ENCODE measurements at places on chromosomes 3 and 15.
A peak's percentile ranks its signal among the peaks of the same experiment; 100 is the strongest.

DNA sequence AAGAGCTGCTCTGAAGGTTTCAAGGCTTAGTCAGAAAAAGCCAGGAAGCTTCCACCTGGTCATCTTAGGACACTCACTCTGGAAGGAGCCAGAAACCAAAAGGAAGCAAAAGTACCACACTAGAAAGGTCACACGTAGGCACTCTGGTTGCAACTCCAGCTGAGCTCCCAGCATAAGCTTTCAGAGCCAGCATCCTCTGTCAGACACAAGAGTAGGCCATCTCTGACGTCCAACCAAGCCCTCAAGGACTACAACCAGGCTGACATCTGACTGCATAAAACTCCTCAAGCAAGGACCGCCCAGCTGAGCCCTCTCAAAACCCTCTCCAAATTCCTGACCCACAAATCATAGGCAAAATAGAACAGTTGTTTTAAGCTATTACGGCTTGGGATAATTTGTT, 12.8 kb downstream of the SH3BP5 start:
- DNase-seq = peak; percentile 74

DNA sequence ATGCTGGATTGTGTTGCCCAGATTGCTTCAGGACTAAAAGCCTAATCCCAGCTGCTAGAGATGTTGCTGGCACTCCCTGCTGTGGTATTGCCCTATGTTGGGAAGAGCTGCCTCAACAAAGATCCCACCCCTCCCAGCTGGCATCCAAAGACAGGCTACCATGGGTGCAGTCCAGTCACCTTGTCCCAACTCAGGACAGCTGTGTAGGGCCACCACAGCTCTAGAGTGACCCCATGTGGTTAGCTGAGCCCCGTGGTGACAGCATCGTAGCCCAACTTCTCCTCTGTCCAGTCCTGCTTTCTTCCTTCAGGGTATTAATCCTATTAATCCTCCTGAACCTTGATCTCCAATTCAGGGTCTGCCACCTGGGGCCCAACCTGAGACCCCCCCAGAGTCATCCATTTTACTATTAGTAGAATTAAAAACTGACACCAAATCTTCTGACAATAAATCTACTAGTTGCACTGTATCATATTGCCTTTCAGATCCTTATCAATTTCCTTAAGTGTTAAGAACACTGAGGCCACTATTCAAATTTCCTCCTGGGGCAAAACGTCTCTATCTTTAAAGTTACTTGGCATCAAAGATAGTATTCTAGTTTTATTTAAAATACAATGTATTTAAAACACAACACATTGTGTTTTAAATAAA, 83.5 kb downstream of the AQP9 start:
- DNase-seq = no peak

- no peak for DNase-seq
Measured at GRCh38 chr15:100097342-100098127, 244.2 kb downstream of the ADAMTS17 start.

- DNase-seq = no peak
Measured at GRCh38 chr15:69892351-69892750, 205.4 kb downstream of the TLE3 start.

- peak; percentile 86 for DNase-seq
Measured at GRCh38 chr3:141796889-141797781, 33.9 kb downstream of the GRK7 start.

DNA sequence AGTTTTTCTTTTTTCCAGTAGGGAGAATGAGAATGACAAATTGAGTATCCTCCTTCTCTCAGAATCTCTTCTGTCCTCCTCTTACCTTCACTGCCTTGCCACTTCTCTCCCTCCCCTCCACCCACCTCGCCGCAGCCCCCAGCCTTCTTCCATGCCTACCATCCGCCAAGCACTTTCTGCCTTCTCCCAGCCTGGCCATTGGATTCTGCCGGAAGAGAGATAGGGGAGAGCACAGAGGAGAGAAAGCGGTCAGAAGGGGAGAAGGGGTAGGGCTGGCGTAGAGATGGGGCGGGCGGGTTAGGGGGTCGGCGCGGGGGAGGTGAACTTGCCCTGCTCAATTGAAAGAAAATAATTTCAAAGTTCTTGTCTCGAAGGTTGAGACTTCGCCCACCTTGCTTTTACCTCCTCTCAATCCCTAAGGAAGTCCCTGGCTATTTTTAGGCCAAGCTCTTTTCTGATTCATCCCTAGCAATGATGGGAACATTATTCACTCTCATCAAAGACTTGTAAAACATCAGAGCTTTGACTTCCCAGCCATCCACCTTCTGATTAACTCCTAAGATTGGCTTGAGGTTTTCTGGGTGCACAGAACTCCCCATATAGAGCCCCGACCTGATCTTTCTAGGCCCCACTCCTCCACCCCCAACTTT, 811 bp downstream of the C3orf52 start:
- no peak for DNase-seq

DNA sequence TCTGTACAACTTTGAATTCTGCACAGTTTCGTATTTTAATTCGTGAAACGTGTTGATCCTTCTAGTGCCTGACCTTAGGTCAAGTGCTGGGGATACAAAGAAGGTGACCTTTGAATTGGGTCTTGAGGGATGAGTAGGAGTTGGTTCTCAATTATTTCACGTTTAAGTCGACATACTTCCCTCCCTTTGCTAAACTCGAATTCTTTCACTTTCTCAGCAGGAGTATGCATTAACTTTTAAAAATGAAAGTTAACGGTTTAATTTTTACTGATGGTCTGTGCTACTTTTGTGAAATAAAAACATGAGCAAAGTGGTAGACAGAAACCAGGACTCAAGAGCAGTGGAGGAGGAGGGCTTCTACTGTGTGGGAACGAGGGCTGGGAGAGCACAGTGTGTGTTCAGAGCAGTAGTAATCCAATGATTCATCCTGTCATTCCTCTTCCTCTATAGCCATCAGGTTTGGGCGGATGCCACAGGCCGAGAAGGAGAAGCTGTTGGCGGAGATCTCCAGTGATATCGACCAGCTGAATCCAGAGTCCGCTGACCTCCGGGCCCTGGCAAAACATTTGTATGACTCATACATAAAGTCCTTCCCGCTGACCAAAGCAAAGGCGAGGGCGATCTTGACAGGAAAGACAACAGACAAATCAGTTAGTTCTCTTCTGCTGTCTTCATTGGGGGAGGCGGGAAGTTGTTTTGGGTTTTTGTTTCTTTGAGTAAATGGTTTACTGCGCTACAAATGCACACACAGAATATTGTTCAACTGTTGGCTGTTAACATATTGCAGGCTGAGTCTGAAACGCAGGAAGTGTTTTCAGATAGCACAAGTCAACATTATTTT, 78.6 kb upstream of the TSEN2 start:
- peak; percentile 43 for DNase-seq

DNA sequence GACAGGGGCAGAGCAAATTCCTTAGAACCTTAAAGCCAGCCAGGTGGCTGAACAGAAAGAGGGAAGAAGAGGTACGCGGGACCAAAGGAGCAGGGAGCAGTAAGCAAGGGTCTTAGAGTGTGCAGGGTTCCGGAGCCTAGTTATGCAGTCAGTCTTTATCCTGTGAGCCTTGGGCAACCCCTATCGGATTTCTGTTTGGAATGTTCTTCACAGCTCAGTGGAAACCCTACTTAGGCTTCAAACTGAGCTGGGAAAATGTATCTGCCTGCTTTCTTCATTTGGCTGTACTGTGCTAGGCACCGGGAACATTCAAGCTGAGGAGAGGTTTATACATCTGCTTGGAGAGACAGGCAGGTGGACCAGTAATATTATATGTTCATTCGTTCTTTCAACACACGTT, 37.1 kb downstream of the PSMD6 start:
- DNase-seq = no peak

GRCh38 chr3:119239206-119239820, 1.4 kb downstream of the B4GALT4 start:
- DNase-seq = no peak

DNA sequence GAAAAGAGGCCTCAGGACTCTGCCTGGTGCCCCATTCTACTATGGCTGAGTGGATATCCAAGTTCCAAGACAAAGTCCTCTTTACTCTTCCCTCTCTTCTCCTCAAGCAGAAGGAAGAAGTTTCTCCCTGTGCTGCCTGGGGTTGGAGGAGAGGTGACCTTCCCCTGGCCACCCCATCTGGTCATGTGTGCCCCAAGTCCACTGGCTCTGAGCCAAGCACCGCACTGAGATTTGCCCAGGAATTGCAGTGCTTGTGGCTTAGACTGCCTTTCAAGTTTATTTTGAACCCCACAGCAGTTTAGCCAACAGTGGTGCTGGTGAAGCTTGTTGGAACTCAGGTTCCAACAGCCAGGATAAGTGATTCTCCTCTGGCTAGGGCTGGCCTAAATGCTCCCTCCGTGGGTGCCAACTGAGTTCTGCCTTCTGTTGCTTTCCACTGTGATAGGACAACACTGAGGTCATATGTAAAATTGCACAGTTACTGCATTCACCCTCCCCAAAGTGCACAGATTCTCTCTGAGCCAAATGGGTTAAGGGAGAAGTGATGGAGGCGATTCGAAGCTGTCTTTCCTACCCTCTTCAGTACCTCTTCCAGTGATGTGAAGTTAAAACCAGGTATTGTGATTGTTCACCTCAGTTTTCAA, 69.9 kb downstream of the TMCO5A start:
- no peak for DNase-seq

DNA sequence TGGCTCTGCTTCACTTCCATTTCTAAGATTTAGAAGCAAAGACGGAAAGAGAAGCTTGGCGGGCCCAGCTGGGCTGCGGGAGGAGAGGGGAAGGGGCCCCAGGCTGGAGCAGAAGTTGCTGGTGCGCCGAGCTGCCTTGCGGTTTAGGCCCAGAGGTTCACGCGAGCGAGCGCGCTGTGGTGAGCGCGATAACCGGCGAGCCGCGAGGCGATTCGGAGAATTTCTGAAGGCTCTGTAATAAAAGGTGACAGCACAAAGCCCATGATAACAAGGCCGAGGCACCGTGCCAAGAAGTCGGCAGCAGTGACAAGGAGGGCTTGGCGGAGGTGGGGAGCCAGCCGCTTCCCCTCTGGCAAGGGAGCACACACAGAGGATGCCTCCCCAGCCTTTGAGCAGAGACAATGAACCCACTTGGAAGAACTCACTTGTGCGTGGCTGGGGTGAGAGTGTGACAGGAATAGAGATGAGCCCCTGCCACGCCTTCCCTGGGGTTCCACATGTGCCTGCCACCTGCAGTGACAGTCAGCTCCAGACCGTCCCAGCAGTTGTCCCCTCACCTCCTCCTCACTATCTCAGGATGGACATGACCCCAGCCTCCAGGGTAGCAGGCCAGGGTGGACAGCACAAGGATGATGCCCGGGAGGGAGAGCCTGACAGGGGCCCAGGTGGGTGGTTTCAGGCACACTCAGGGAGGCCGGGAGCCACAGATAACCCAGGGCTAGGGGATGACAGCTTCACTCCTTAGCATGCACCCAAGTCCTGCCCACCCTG, 315.2 kb downstream of the UACA start:
- DNase-seq = peak; percentile 37

DNA sequence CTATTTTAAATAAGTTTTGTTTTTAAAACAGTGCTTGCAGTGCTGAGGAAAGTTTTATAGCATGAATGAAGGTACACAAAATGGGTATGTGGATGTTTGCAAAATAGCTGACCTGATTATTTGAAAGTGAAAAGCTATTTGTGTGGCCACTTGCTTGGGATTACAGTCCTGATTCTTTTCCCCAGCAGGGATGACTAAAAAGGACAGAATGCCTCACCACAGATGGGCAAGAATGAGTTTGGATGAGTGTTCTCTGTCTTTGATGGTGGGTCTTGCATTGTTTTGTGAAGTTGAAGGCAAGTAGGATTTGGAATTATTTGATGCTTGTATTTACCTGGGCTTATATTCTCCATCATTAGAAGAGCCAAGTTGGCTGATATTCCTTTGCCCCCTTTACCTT, 48.8 kb upstream of the MEIS2 start:
- no peak for DNase-seq

DNA sequence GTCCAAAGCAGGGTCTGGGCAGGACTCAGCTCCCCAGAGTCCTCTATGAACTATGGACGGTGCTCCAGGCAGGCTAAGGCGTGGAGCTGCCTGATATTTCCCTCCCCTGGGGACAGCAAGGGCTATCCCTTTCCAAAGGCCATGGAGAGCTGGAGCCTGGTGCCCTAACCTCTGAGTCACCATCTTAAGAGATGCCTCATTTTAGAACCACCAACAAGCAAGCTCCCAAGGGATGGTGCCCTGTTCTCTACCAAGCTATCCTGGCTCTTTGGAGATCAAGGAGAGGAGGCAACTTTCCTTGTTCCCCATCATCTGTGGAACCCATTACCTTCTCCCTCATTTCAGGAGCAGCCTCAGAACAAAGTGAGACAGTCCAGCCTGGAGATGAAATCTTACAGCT, 15.7 kb downstream of the STARD5 start:
- no peak for DNase-seq

DNA sequence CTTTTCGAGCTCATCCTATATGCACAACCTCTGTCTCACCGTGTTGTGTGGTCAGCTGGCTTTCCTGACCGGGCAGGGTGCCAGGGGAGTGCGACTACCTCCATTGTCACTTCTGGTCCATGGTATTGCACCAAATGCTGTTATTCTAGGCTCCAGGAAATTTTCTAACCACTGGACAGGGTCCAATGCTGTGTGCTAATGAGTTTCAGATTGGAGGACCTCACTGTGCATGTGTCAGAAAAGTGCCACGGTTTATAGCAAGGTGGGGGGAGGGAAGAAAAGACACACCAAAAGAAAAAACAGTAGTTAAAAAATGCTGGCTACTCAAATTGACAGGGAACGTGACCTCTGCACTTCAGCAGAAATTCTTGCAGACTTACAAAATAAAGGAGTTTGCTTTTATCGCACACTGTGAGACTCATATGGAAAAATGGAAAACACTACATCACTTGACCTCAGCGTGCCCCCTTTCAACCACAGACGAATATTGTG, 480.1 kb downstream of the FOXP1 start:
- no peak for DNase-seq

All from umbilical cord (tissue), 2 donors.